ENCODE measurements at places on chromosomes 3 and 15.

DNA sequence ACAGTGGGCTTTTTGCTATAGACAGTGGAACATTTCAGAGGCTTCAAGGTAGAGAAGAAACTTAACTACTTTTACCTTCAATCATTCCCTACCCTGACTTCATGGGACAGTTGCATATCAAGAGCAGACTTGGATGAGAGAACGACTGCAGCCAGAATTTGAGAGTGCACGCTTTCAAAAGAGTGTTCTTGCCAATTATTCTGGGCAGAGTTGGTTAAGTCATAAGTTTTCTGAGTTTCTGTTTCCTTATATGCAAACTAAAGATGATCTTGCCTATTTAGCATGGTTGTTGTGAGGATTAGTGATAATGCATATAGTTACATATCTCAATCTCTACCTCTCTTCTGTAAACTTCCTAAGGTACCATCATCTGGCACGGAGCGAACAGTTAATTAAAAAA lies 7.6 kb downstream of the SLC9A9 start:
- no peak for DNase-seq

DNA sequence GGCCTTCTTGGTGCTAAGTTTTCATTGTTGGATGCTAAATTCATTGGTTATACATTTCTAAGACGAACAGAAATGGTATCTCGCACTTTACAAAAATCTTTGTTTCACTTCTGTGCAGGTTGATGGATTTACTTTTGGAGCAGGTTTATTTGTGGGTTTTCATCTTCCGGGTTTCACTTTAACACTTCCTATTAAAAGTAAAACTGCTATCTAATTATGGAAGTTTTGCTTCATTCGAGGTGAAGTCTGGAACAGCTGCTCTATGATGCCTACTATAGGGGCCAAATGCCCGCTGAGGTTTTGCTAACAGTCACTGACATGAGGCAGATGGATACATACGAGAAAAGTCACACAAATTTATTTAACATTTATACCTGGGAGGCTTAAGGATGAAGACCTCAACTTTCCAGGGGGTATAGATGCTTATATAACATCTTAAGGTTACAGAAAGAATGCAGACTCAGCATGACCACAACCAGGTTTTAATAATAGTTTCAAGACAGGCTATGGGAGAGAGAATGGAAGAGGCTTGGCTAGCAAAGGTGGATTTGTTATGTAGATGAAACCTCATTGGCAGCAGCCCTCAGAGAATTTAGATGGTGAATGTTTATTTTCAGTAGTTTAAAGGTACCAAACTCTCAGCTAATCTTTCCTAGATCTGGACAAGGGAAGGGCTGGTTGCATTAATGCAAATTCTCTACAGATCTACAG lies 54.2 kb downstream of the OSTN start:
- DNase-seq: no peak

DNA sequence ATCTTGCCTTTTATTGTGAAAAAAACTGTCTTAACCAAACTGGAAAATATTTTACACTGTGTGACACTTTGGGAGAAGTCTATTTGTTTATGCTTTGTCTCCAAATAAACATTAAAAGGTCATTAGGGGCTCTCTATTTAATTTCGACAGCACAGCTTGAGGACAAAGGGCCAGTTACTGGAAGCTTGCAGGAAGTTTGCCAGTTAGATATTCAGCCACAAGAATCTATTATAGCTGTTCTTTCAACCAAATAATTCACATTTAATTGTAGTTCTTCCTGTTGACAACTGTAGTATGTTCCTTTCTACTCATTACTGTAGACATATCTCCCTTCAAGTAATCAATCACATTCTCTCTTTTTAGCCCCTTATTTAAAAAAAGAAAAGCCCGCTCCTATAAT lies 6.1 kb downstream of the CP start:
- no peak for DNase-seq

- no peak for DNase-seq
Measured at GRCh38 chr3:174755833-174756829, 103.0 kb upstream of the NAALADL2 start.

GRCh38 chr3:127074900-127075360 lies 92.0 kb downstream of the PLXNA1 start:
- DNase-seq: no peak

DNA sequence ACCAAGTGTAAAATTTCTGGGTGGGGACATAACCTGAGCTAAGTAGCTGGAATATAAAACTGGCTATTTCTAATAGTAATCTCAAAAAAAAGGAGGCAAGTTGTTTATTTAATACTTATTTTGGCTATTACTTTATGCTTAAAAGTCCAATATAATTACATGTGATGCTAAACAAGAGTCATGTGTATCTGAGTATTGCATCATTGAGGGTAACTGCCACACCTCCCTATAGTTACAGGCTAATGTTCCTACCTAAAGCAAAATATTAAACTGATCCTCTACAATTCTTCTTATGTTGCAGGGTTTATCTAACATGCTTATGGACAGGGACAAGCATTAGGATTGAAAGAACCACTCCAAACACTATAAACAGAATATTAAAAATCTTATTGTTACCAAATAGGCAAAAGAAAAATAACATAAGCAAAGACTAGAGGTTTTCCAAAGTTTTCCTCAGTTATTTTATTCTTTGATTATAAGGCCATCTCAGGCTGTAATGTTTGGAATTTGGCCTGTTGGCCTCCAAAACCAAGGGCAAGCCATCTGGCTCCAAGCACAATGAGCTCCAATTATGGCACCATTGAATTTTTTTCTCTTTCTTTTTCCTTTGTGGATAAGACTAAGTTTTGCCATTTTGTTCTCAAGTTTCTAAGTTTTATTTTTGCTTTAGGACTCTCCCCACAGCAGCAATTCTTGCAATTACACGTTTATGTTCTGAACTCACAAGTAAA lies 75.8 kb upstream of the ABI3BP start:
- DNase-seq: no peak

GRCh38 chr3:52039846-52040245 lies 16.5 kb downstream of the DUSP7 start:
- peak; percentile 30 for DNase-seq

GRCh38 chr3:148773805-148774204 lies 53.8 kb upstream of the CPB1 start:
- DNase-seq: no peak

GRCh38 chr3:15693355-15693754 lies 91.8 kb downstream of the BTD start:
- no peak for DNase-seq

DNA sequence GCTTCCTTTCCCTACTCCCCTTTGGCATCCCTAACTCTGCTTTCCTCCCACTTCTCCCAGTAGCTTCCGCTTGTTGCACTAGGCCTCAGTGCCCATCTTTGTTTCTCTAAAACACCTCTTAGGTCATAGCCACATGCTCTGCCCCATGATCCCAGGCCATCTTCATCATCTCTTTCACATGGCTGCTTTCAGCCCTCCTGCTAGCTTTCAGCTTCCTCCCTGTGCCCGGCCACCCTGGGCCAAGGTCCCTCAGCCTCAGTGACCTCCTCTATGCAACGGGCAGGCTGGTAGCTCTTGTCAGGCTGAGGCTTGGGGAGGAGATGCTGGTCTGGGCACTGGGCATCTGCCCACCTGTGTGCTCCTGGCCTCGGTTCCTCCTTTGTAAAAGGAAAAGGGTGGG lies 2.3 kb downstream of the PLEKHO2 start:
- no peak for DNase-seq

GRCh38 chr15:91956026-91956723 lies 102.7 kb downstream of the SLCO3A1 start:
- DNase-seq: no peak

- DNase-seq: no peak
Measured at GRCh38 chr15:40092979-40093869, 15.5 kb downstream of the BMF start.

GRCh38 chr3:47227678-47228077 lies 54.9 kb downstream of the KIF9 start:
- no peak for DNase-seq

DNA sequence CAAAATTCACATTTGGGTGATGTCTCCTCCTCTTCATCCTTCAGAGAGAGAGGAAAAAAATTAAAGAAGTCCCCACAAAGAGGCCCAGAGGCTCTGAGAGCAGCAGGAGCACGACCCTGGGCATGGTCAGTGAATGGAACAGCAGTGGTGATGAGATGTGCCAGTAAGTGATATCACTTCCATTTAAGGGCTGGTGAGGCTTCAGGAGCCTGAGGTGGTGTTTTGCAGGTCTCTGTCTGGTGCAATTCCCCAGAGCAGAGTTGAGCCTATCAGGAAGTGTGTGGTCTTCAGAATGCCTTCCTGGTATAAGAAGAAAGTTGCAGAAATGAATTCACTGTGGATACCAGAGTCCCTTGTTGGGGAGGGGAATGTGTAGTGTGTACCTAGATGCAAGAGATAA lies 21.4 kb downstream of the ERICH6 start:
- no peak for DNase-seq

- DNase-seq: no peak
Measured at GRCh38 chr3:160115387-160115786, 109.8 kb upstream of the C3orf80 start.

- peak; percentile 22 for DNase-seq
Measured at GRCh38 chr15:91855684-91856489, 2.4 kb downstream of the SLCO3A1 start.

DNA sequence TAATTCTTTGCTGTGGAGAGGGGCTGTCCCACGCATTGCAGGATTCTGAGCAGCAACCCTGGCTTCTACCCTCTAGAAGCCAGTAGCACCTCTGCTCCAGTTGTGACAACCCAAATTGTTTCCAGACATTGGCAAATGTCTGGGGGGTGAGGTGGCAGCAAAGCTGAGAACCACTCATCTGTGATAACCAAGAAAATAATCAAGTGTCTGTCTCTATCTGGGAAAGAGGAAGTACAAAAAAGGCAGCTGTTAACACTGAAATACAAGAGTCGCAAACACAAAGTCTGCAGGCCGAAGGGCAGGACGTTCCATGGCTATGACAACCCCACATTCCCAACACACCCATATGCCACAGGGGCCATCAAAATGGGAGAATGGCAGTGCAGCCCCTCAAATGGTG lies 42.2 kb upstream of the GNB5 start:
- DNase-seq: no peak

DNA sequence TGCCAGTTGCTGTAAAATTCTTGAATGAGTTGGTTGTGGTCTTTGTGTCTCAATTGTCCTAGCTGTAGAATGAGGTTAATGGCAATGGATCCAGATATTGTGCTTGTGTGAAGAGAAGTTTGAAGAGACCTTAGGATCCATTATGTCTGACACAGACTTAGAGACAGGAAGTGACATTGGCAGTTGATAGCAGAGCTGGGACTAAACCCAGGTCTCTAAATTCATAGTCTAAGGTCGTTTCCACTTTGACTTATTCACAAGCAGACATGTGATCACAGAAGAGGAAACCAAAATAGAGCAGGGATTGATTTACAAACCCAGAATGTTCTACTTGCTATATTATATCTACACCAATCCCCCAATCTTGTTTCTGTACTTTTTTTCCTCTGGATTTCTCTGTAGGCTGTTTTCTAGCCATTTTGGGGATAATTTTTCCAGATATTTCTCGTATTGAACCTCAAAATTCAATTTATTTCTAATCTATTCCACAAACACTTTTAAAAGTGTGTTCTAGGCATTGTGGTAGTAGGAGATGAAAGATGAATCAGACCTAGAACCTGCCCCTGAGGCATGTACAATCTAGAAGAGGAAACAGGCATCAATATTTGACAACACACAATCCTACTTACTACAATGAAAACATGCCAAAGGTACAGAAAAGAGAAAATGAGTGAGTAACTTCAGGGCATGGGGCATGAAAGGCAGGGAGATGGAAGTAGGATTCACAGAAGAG lies 123.3 kb downstream of the NFKBIZ start:
- no peak for DNase-seq

DNA sequence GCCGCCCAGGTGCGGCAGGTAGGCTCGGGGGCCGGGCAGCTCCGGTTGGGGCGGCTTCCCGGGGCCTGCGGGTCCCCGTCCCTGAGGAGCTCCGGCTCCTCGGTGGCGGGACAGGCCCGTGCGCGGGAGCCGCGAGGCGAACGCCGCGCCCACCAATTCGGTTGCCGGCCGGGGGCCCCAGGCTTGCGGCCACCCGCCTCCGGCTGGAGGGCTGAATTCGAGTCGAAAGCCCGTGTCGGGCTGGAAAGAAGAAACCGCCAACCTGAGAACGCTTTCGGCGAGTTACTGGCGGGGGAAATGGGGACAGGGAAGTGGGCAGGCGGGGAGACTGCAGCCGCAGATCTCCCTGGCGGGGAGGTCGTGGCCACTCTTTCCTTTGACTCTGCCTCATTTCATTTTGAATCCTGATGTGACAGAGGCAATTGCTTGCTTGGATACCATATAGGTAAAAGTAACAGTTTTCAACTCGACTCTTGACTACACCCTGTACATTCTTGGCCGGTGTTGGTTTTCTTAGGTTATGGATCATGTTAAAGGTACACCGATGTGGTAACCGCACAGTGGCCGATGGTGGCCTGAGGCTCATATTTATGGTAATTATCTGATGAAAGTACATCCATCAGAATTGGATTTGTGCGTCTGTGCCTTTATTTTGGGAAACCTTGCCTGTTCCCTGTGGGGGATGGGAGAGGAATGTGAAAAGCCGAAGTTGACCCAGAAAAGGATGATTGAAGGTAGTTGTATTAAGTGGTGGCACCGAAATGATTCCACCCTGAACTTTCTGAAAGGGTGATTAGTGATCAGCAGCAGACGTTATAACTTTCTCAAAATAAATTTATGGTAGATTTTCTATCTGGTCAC lies 1.7 kb downstream of the B3GNT5 start:
- DNase-seq: no peak

DNA sequence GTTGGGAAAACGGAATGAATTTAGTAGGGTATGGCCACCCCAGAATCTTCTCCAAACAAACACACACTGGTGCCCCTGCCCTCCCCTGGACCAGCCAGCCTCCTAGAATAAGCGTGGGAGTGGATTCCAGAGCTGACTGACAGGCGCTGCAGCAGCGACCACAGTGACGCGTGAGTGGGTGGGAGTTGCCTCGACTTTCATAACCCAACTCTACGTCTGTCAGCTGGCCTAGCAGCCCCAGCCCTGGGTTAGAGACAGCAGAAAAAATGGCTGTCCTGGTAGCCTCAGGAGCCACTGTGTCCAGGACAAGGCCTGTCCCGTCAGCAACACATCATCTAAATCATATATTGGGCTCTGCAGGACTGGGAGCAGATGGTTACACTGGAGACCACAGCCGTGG lies 10.0 kb downstream of the PLA2G4B start:
- no peak for DNase-seq

DNA sequence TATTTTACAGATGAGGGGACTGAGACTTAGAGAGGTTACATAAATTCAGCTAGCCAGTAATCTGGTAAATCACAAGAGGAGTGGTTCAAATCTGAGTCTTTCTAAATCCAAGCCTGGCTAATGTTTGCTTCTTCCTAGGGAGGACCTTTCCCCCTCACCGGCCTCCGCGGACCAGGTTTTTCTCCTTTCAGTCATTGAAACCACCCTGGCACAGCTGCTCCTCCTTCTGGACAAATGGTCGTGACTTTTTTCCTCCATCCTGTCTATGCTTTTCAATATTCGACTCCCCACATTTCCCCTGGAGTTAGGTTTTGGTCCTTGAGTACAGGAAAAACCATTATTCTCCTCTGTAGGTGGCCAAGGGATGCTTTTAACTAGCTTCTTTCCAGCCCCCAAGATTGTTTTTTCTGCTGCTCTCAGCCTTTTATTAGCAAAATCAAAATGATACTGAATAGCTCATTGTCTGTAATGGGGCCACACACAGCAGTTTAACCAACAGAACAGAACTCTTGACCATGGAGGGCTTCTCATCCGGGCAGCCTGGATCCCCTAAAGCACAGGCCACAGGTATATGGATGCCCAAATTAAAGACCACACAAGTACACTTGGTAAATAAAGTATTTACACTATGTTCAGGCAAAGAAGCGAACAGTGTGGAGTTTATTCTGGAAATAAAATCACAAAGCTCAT lies 85.9 kb upstream of the KLHL25 start:
- no peak for DNase-seq

All from progenitor cell of endocrine pancreas (in vitro differentiated cells).